Iris pigment epithelial cell (primary cell): ENCODE measurements at places on chromosomes 11 and 22.

- peak; percentile 46 for DNase-seq
Observed at GRCh38 chr11:122344215-122344614, 228.2 kb upstream of the BLID start.

DNA sequence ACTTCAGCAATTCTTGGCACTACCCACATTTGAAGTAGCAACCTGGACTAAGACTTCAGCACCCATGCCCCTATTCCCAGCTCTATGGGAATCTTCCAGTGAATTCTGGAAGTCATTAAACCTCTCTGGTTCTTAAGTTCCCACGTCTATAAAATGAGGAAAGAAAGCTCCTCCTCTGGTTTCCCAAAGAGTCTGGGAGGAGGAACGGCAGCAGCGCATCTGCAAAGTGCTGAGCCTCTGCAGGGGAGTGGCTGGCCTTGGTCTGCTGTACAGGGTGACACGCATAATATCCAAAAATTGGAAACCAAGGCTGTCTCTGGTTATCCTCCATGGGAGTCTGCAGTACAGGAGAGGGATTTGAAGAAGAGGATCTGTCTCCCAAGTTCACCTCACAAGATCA, 73.6 kb upstream of the TP53I11 start:
- no peak for DNase-seq

DNA sequence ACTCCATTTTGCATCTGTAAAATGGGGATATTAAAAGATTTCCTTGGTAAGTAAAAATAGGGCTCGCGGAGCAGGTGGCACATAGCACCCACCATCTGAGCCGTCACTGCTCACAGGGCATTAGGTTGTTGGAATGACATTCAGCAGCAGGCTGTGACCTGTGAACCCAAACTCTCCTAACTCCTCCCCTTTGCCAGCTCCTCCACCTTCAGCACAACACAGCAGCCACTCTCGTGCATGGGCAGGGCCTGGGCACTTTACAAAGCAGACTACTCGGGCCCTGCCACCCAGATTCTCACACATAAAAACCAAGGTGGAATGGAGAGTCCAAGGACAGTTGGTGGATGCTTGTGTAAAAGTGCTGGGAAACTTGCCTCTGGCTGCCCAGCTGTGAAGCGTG, 77.2 kb downstream of the FLI1 start:
- DNase-seq: no peak

DNA sequence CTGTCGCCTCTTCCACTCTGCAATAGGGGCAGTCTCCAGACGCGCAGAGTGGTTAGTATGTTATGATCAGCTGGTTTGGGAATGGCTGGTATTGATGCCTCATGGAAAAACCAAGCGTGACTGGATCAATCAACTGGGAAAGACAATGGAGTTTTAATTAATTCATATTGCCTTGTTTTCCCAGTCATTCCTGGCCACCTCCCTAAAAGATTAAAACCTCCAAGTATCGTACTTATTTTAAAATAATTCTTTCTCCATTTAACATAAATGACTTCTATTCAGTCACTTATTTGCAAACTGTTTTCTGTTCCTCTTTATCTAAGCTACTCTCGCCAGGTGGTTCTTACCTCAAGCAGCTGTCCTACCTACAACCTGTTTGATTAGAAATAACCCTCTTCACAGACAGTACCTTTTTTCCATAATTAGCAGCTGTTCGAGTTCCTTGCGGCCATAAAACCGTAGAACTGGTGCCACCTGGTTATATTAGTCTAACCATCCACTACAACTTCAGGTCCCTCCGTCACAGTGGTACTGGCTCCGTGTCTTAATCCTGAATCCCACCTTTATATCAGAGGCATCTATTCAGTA, 898 bp downstream of the ZNF215 start:
- DNase-seq: no peak
